GM12864 (cell line): ENCODE measurements at places on chromosomes 11 and 22.
A peak's percentile ranks its signal among the peaks of the same experiment; 100 is the strongest.

- DNase-seq: no peak
These were observed 326.3 kb downstream of the NTM start for GRCh38 chr11:131696690-131697089.

- no peak for DNase-seq
These were observed 22.3 kb downstream of the UPB1 start for GRCh38 chr22:24517446-24517845.

- no peak for DNase-seq
These were observed 1.2 kb downstream of the BACE1 start for GRCh38 chr11:117314840-117315239.

DNA sequence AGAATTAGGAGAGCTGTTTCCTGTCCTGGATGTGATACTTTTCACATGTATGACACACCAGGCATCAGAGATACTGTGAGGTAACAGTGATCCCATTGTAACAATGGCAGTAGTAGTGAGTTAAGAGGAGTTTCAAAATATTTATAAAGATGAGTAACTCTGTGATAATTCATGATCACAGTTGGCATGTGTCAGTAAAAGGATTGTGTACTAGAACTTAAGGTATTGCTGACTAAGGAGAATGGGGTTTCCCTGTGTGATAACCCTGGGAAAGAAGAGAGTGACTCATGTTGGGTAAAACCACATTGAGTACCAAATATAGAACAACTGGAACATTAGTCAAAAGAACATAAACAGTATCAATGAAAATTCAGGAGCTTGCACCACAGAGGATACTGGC lies 22.9 kb upstream of the SLC5A1 start:
- DNase-seq: no peak

GRCh38 chr22:30605449-30606110 lies 1.4 kb upstream of the TCN2 start:
- DNase-seq: peak; percentile 33

DNA sequence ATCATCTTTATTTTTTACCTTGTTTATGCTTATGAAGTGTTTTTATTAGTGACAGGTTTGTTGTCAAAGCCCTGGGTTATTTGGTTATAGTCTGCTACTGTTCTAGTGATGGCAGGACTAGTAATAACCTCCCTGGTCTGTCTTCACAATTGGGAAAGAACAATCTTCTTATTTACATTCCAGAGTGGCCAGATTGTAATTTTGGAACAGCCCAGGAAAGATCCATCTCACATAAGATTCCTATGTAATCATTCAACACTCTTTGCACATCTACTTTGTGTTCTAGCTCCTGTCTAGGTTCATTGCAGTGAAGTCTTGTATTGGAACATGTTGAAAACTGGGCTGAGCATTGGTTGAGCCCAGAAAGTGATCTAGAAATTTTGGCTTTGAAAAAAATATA lies 63.8 kb downstream of the CYB5R2 start:
- no peak for DNase-seq

- no peak for DNase-seq
These were observed 489.4 kb downstream of the KCNA4 start for GRCh38 chr11:29527391-29527936.

GRCh38 chr11:113578033-113578380 lies 102.8 kb upstream of the DRD2 start:
- DNase-seq: no peak

DNA sequence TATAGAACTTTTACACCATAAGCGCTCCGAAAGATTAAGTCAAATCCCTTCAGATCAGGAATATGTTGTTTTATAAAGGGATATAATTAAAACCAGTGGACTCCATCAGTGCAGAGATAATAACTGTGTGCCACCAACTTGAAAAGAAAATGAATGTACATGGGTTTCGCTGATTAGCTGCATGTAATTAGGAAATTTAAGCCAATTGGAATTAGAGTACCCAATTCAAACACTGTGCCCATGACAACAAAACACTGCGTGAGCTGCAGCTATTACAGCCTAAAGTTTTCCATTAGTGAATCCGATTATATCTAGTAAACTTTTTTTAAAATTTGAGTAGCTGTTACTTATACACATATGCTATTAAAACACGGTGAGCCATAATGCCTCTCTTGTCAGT lies 392.3 kb upstream of the ARHGAP42 start:
- DNase-seq: no peak

- no peak for DNase-seq
These were observed 19.9 kb downstream of the CTNND1 start for GRCh38 chr11:57781529-57781943.
